ENCODE measurements at places on chromosomes 12 and 14.

- DNase-seq = no peak
These were observed 14.4 kb downstream of the CD9 start for GRCh38 chr12:6214633-6215032.

- no peak for DNase-seq
These were observed 103.0 kb downstream of the C12orf42 start for GRCh38 chr12:103392722-103393121.

GRCh38 chr12:69529021-69529420 lies 56.2 kb upstream of the CCT2 start:
- DNase-seq = no peak

DNA sequence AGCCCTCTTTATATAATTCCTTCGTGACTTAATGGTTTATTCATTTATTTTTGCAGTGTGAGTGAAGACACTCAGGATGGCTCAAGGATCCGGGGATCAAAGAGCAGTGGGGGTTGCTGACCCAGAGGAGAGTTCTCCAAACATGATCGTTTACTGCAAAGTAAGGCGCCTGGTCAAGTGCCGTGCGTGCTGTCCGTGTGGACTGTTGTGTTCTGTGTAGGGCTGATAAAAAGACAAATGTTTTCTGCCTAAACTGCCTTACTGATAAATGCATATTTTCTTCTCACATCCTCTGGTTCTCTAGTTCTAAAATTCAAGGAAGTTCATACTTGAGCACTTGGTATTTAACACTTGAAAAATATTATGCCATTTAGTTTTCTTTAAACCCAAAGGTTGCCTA lies 32.5 kb downstream of the RGS6 start:
- no peak for DNase-seq
